ENCODE measurements at places on chromosomes 4 and X. TPM values are rescaled to one million over a fixed set of nuclear protein-coding genes. Genes with fewer than 3 reads are reported as not detected.

BRS3 gene
- not detected for total RNA-seq

MAGEA9B gene
- total RNA-seq, result not detected

DUX4 gene
- total RNA-seq, result 1.2 TPM

SNCA gene
- 15.2 TPM for total RNA-seq

PPP4R3C gene
- total RNA-seq, result not detected

GRCh38 chrX:63746278-63746677 is 38.7 kb downstream of the ARHGEF9 start:
- no peaks in the 10 kb centered on the region for H3K36me3 ChIP-seq
- peak overlapping the region; percentile 39 for H3K27ac ChIP-seq
- H3K4me3 ChIP-seq, result peak overlapping the region; percentile 74
- peaks cover 4% of the 10 kb centered on the region for H3K27me3 ChIP-seq
- DNase-seq, result no peak

DNA sequence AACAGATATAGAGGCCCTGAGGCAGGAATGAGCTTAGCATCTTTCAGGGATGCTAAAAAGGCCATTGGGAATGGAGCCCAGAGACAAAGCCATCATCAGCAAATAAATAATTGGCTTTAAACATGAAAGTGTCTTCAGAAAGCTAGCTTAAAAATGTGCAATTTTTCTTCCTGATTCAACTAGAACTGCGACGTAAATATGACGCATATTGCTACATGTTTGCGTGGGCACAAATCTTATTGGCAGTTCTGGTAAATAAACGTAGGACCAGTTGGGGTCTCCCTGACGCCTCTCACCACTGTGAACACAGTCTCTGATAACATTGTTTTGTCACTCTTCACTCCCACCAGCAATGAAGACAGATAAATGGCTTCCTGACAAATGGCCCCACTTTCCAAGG is 97.3 kb upstream of the SRD5A3 start:
- H3K4me3 ChIP-seq, result no peak overlapping the region
- H3K27me3 ChIP-seq, result peaks cover 3% of the 10 kb centered on the region
- DNase-seq, result no peak
- H3K36me3 ChIP-seq, result no peaks in the 10 kb centered on the region
- no peak overlapping the region for H3K27ac ChIP-seq
- H3K4me1 ChIP-seq, result no peaks in the 10 kb centered on the region

DNA sequence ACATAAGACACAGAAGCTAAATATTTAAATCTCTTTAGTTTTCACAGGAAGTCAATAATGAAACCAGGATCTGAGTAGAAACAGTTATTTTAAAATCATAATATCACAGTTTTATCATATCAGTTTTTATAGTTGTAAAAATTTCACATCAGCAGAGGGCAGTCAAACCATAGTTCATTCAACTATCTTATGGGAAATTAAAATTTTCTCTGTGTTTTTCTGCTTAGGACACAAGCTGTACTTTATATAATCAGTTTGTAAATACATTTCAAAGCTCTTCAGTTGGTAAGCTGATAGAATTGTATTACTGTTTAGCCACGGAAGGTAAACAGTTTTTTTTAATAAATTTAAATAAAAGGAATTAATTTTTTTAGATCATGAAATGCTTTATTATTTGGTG is 204.8 kb upstream of the NUDT6 start:
- H3K27me3 ChIP-seq, result no peaks in the 10 kb centered on the region
- no peak overlapping the region for H3K4me3 ChIP-seq

DNA sequence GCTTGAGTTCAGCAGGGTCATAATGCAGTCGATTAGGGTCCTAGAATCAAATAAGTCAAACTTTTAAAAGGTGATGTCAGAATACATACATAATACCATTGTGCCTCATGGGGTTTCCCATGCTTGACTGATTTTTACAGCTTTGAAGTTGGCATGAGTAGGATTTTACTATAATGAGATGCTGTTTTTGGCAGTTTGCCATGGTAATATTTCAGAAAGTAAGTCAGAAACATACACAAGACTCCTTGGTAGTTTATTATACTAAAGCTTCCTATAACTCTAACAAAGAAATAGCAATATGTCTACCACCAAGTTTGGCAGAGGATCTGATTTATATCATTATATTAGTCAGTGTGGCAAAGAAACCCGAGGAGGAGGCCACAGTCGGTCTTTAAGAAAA is 45.2 kb downstream of the PHKA2 start:
- H3K4me3 ChIP-seq, result no peak overlapping the region
- no peaks in the 10 kb centered on the region for H3K36me3 ChIP-seq
- no peaks in the 10 kb centered on the region for H3K4me1 ChIP-seq
- no peak overlapping the region for H3K27ac ChIP-seq

DNA sequence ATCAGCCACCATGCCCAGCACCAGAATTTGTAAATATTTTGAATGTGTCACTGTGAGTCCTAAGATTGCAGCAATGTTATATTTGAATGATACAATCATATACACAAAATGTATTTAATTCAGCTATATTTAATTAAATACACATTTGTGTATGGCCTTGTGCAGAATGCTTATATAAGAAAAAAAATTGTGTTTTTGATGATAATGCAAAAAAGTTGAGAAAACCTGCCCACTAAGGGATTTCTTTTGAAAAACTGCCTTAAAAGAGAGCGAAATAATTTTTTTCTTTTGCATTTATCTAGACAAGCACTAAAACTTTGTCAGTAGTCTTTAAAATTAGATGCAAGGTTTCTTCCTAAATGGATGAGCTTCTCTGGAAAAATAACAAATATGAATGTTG is 68.1 kb upstream of the OTUD4 start:
- H3K4me1 ChIP-seq, result no peaks in the 10 kb centered on the region
- no peak for DNase-seq
- no peak overlapping the region for H3K27ac ChIP-seq
- no peak overlapping the region for H3K4me3 ChIP-seq
- no peaks in the 10 kb centered on the region for H3K27me3 ChIP-seq
- no peaks in the 10 kb centered on the region for H3K36me3 ChIP-seq

DNA sequence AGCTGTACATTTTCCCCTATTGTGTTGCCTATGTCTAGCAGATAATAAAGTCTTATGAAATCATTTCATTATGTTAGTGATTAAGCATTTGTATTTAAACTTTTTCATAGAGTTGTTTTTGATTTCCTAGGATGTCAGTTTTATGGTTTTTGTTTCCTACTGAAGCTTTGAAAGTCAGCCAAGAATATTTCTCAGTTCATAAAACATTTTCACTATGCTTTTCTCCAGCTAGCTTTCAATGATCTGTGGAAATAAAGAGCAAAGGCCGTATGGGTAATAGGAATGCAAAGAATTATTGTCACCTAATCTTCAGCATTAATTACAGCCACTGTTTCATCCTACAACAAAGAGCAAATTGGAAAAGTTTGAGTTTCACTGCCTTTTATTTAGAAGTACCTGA is 145.7 kb upstream of the NUDT6 start:
- peaks cover 2% of the 10 kb centered on the region for H3K27me3 ChIP-seq
- no peak overlapping the region for H3K4me3 ChIP-seq
- DNase-seq, result no peak
- H3K27ac ChIP-seq, result no peak overlapping the region

DNA sequence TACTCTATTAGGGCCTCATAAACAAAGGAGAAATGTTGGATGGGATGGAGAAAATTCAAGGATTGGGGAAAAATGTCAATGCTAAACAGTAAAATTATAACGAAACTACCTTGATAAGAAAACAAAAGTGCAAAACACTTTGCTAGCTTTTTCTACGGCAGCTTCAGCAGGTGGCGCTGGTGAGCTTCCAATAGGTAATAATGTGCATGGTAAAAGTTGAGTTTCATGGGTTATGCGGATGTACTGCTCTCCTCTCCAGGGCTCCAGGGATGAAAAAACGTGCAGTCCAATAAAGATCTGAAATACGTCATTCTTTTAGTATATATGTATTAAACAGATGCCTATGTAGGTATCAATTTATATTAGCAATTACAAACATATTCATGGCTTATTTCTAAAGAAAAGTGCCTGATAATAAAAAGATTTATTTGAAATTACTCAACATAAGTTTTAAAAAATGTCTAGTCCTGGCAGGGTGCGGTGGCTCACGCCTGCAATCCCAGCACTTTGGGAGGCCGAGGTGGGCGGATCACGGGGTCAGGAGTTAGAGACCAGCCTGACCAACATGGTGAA is 239.6 kb downstream of the GRXCR1 start:
- H3K36me3 ChIP-seq, result no peaks in the 10 kb centered on the region
- H3K4me3 ChIP-seq, result no peak overlapping the region
- no peaks in the 10 kb centered on the region for H3K27me3 ChIP-seq

DNA sequence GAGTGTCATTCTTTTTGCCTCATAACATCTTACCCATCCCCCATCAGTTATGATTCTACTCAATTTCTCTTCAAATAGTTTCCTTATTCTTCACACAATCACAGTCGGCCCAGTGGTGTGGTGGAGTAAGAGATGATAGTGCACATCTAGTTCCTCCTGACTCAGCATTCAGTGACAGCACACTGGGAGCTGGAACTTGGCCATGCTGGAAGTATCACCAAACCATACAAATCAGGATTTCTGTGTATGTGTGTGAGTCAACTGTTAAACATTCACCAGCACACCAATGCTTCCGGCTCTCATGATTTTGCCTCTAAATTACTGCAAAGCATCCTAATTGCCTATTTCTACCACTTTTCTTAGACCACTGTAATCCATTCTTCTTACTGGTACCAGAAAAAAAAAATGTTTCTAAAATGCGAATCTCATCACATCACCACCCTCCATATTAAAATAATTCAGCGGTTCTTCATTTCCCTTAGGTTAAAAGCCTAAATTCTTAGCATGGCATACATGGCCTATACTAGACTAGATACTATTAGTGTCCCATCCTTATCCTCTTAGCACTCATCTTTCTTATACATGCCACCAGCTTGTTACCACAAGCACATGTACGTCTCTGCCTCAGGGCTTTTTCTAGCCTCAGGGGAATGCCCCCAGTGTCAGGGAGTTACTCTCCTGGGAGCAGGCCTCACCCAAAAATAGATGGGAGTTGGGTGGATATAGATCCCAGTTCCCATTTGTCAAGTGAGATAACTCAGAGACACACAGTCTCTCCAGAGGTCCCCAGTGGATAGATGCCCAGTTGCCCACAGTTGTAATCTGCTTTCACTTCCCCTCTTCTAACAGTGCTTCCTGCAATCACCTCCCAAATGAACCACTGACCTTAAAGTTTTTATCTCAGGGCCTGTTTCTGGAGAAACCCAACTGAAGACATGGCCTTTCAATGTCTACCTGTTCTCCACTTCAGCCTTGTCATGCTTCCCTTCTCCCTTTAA is 49.2 kb upstream of the DDX53 start:
- no peaks in the 10 kb centered on the region for H3K4me1 ChIP-seq
- H3K27me3 ChIP-seq, result no peaks in the 10 kb centered on the region
- no peak for DNase-seq
- H3K27ac ChIP-seq, result no peak overlapping the region

GRCh38 chrX:154546354-154547244 is at the start of gene G6PD:
G6PD (minus strand) TSS chrX:154546846; CDS start chrX:154546155, 691 bp downstream.
- peaks cover 4% of the 10 kb centered on the region for H3K4me1 ChIP-seq
- no peaks in the 10 kb centered on the region for H3K27me3 ChIP-seq
- H3K36me3 ChIP-seq, result no peaks in the 10 kb centered on the region
- peak within 1 kb of the TSS; percentile 97 for H3K4me3 ChIP-seq
- DNase-seq, result peak; percentile 76

GRCh38 chrX:107227780-107228485 is 21.5 kb downstream of the DNAAF6 start:
- H3K36me3 ChIP-seq, result no peaks in the 10 kb centered on the region
- DNase-seq, result no peak
- no peaks in the 10 kb centered on the region for H3K4me1 ChIP-seq
- no peak overlapping the region for H3K4me3 ChIP-seq
- no peaks in the 10 kb centered on the region for H3K27me3 ChIP-seq

GRCh38 chrX:8743126-8743732 is 11.3 kb upstream of the ANOS1 start:
- no peak overlapping the region for H3K4me3 ChIP-seq
- no peak overlapping the region for H3K27ac ChIP-seq
- H3K4me1 ChIP-seq, result no peaks in the 10 kb centered on the region
- H3K27me3 ChIP-seq, result peaks cover 1% of the 10 kb centered on the region
- no peaks in the 10 kb centered on the region for H3K36me3 ChIP-seq

DNA sequence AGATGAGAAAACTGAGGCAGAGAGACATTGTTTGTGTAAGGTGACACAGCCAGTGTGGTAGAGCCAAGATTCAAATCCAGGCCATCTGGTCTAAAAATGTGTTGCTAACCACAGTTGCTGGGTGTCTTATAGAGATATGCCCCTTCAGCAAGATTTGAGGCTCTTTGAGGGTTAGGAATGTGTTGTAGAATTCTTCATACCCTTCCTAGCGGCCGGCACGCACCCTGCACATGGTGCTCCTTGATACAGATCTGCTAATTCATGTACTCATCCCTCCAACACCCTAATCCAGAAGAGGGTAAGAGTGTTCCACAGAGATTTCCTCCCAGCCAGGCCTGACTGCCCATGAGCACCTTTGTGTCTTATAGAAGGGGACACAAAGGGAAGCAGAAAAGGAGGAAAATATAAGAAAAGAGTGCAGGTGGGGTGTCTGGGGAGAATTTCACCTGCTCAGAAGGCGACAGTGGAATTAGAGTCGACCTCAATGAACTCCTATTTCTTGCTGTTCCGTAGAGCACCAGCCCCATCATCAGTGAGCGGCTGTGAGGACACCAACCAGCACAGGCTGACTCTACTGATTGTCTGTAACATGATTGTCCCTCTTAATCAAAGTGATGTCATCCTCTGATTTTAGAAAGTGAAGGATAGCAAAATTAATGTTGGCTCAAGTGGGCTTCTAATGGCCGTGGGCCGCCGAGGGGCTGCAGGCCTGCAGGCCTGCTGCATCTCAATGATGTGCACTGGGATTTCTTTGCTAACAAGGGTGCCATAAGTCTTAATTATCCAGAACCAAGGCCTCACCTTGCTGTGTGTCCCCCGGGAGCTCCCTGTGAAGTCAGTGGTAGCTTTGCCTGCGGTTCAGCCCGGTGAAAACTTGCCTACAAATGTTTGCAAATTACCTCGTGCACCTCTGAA is 24.2 kb upstream of the SMIM20 start:
- no peak overlapping the region for H3K4me3 ChIP-seq
- peak; percentile 21 for DNase-seq
- peak overlapping the region; percentile 80 for H3K27ac ChIP-seq
- H3K4me1 ChIP-seq, result peaks cover 15% of the 10 kb centered on the region
- peaks cover 4% of the 10 kb centered on the region for H3K27me3 ChIP-seq
- no peaks in the 10 kb centered on the region for H3K36me3 ChIP-seq

GRCh38 chrX:153450949-153451277 is 5.1 kb upstream of the TREX2 start:
- H3K27me3 ChIP-seq, result no peaks in the 10 kb centered on the region
- no peak overlapping the region for H3K4me3 ChIP-seq
- no peaks in the 10 kb centered on the region for H3K4me1 ChIP-seq
- no peak overlapping the region for H3K27ac ChIP-seq
- no peak for DNase-seq
- no peaks in the 10 kb centered on the region for H3K36me3 ChIP-seq

GRCh38 chr4:2280531-2281300 is 18.8 kb upstream of the MXD4 start:
- peaks cover 2% of the 10 kb centered on the region for H3K4me1 ChIP-seq
- peak; percentile 9 for DNase-seq
- no peak overlapping the region for H3K4me3 ChIP-seq
- H3K36me3 ChIP-seq, result no peaks in the 10 kb centered on the region
- peaks cover 2% of the 10 kb centered on the region for H3K27me3 ChIP-seq
- no peak overlapping the region for H3K27ac ChIP-seq

GRCh38 chr4:87270144-87270543 is 49.7 kb upstream of the KLHL8 start:
- no peak for DNase-seq
- H3K27ac ChIP-seq, result no peak overlapping the region
- peaks cover 1% of the 10 kb centered on the region for H3K4me1 ChIP-seq
- H3K36me3 ChIP-seq, result no peaks in the 10 kb centered on the region
- peaks cover 1% of the 10 kb centered on the region for H3K27me3 ChIP-seq
